ENCODE measurements at places on chromosomes 11 and 22.

DNA sequence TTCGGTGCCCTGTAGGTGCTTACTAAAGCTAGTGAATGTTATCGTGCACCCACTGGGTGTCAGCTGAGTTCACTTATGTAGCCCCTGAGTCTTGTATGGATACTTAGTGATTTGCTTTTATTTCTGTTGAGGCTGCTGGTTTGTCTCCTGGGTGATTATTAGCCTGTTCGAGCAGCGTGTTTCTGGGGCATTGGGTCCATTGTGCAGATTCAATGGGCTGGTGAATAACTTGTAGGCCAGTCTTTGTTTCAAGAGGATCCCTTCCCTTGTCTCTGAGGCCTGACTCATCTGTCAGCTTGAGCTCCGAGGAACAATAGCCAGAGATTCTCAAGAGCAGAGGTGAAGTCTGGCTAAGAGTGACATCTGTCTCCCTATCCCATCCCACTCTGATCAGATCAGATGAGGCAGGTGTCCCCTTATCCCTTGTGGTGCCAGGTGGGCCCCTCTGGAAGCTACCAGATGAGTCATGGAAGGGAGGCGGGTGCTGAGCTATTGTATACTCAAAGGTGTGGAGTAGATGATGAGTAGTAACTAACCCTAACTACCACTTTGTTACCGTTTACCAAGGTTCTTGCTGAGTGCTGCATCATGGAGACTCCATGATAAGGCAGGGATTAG, 3.7 kb downstream of the MIAT start:
- no peak for DNase-seq

DNA sequence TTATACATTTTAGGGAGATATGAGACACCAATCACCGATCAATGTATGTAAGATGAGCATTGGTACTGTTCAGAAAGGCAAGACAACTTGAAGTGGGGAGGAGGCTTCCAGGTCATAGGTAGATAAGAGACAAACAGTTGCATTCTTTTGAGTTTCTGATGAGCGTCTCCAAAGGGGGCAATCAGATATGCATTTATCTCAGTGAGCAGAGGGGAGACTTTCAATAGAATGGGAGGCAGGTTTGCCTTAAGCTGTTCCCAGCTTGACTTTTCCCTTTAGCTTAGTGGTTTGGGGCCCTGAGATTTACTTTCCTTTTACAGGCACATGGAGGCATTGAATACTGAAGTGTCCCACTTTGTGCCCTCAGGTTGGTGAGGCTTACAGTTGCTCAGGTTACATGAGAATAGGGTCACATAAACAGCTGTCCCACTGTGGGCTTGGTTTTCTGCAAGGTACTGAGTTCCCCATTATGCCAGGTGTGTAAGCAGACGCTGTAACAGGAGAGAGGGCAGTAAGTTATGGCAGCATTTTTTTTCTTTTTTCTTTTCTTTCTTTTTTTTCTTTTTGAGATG, 129.8 kb upstream of the SERPIND1 start:
- DNase-seq = no peak

- no peak for DNase-seq
Observed at GRCh38 chr22:17436382-17436980, 67.2 kb downstream of the CECR2 start.

- peak; percentile 62 for DNase-seq
Observed at GRCh38 chr11:59668188-59668949, 468 bp downstream of the PATL1 start.

DNA sequence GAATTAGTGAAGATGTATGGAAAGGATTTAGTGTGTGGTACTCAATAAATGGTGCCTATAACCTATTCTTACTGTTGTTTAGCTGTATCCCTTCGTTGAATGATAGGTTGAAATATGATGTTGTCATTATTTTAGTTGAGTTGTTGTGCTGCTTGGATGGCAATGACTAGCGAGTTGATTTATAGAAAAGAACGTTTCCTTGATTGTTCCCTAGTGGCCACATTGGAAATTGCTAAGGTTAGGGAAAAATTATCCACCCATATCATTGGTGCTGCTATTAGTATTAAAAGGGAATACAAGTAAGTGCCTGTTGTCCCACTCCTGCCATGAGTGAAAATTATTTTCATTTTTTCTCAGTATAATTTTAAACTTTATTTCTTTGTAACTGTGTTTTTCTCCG, 14.5 kb downstream of the EMSY start:
- DNase-seq = no peak

- DNase-seq = no peak
Observed at GRCh38 chr11:83162377-83162776, 5.4 kb downstream of the PCF11 start.

GRCh38 chr11:12411806-12412727, 34.7 kb downstream of the PARVA start:
- peak; percentile 41 for DNase-seq

DNA sequence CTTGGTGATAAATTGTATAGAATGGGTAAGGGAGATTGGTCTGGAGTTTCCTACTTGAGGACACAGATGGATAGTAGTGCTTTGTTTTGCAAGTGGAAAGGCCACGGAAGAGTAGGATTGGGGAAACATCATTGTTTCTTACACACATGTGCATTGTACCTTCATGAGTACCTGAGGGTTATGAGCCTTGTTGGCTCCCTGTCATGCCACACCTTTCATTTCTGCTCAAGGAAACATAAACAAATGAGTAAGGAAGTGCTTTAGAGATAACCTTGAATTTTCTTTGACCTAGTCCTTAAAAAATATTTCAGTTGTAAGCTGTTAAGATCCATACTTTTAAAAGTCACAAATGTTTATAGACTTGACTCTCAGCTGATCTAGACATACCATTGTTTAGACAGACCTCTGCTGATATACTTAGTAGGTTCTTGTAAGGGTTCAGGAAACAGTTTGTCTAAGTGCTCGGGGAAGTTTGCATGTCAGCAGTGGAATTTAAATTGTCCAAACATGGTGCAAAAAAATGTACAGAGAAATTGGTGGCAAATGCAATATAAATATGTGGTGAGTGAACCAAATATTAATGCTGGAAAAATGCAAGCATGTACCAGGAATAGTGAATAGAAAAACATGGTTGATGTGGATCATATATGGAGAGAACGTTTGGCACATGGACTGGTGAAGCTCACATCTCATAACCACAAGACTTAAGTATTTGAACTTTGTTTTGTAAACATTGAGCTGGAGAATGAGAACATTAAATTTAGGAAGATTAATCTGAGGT, 40.9 kb downstream of the GAS2 start:
- DNase-seq = no peak

GRCh38 chr22:20548806-20549205, 41.4 kb downstream of the MED15 start:
- no peak for DNase-seq

DNA sequence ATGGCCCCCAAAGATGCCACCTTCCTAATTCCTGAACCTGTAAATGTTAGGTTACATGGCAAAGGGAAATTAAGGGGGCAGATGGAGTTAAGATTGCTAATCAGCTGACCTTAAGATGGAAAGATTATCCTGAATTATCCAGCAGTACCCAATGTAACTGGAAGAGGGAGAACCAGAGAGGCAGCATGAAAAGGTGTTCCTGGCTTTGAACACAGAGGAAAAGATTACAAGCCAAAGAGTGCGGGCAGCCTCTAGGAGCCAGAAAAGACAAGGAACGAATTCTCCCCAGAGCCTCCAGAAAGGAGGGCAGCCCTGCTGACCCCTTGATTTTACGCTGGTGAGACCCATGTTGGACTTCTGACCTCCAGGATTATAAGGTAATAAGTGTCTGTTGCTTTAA, 15.1 kb upstream of the THRSP start:
- peak; percentile 13 for DNase-seq

DNA sequence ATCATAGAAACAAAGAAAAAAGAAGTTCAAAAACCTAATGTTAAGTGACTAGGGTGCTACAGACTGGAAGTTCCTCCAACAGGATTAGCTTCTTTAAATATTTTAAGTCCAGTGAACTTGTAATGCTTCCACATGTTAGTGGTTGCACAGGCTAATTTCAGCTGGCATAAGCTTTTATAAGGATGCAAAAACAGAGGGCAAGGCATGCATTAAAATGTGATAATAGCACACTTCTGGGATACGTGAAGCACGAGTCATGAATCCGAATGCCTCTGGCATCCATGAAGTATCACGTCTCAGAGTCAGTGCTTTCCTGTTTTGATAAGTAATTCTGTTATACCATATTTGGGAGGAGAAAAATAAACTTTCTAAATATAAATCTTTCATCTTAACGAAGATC, 106.8 kb downstream of the DCDC1 start:
- no peak for DNase-seq

- no peak for DNase-seq
Observed at GRCh38 chr22:42111798-42112197, 18.8 kb downstream of the CYP2D6 start.

- peak; percentile 74 for DNase-seq
Observed at GRCh38 chr11:124285610-124286344, 28.0 kb downstream of the OR8D1 start.

DNA sequence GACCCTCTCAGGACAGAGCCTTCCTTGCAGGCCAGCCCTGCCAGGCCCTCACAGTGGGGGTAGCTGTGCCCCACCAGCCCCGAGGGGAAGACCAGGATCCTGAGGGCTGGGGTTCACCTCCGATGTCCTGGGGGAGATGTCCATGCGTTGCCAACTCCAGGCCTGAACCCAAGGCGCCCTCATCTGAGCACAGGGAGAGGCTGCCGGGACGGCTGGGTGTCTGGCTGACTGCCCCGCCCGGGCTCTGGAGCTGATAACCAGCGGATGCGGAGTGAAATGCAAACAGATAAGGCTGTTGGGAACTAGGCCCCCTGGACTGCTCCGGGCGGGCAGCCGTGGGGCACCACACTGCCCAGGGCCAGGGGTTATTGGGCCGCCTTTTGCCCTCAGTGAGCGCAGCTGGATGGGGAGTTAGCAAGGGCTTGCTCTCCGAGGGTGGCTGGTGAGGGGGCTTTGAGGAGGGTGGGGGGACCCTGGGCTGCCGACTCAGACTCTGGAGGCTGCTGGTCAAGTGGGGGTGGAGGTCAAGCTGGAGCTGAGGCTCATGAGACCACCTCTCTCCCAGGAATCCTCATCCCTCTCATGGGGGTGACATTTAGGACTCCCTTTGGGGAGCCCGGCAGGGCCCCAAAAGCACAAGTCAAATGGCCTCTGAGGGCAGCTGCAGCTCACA, 5.6 kb upstream of the MUC6 start:
- no peak for DNase-seq

DNA sequence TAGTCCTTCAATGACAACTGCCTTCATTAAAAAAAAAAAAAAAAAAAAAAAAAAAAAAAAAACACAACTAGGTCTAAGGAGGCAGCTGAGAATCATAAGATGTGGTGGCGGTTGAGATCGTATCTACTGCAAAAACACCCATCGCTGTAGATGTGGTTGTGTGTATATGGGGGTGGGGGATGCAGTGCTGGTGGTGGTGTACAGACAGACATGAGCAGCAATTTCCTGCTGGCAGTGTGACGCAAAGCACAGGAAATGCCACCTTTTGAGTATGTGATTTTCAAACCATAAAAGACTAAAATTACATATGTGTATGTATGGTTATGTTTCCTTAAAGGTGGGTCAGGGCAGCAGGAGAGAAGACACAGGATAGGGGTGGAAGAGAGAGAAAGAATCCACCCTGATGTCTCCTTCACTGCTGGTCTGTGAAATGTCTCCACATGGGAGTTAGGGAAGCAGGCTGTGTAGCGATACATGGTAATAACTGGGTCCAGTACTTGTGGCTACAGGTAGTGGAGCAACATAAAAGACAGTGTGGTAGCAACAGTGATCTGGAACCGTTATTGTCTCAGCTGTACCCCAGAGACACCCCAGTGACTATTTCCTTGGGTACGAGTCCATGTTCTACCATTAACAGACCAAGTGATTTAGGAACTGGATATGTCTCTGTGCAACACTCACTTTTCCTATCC, 57.9 kb downstream of the SYTL2 start:
- DNase-seq = no peak

DNA sequence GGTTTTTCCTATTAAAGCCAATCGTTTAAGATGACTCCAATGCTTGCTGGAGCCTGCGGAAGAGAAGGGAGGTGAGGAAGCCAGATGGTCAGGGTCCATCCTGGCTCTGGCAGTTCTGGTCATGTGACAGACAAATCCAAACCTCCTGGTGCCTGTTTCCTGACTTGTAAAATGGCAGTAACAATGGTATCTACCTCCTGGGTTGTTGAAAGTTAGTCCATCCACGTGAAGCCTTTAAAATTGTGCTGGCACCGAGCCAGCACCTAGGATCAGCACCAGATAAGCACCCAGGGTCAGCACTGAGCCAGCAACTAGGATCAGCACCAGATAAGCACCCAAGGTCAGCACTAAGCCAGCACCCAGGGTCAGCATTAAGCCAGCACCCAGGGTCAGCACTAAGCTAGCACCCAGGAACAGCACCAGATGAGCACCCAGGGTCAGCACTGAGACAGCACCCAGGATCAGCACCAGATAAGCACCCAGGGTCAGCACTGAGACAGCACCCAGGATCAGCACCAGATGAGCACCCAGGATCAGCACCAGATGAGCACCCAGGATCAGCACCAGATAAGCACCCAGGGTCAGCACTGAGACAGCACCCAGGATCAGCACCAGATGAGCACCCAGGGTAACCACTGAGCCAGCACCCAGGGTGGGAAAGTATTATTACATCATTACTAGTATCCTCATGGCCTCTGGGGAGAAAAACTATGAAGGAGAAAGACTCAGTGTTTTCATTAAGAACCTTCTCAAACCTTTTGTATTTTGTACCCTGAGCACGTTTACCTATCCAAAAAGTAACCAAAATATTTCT, 17.2 kb downstream of the KIAA0930 start:
- DNase-seq = no peak

- DNase-seq = no peak
Observed at GRCh38 chr11:2086239-2087040, 52.7 kb downstream of the IGF2 start.

DNA sequence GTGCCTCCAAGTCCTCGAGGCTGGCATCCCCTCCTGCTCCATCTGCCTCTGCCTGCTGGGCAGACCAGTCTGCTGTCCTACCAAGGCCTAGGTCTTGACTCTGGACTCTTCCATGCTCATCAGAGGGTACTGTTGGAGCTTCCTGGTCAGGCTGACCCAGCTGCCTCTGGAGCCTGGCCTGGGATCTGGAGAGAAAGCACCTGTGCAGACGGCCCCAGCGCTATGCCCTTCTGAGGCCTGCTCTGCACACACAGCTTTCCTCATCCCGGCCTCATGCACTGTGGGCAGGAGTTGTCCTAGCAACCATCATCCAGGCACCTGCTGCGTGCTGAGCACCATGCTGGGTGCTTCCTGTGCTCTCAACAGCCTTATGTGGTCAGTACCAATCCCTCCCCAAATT, 70.8 kb downstream of the CDKN1C start:
- DNase-seq = no peak

DNA sequence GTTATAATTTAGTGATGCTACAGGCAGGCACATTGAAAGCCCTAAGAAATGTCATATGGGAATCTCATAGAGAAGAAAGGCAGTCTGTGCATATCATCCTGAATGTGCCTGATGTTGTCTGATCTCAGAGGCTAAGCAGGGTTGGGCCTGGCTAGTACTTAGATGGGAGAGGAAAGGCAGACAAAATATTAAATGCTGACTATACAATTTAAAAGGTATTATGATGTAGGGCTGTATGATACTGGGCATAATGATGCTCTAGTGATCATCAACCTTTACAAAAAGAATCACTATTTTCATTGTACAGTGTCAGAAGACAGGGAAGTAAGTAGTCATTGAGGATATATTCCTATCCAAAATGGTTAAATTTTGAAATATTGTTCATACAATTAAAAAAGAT, 119.8 kb downstream of the UVRAG start:
- DNase-seq = no peak

GRCh38 chr11:12864316-12865156, 144.6 kb upstream of the RASSF10 start:
- DNase-seq = peak; percentile 56

- peak; percentile 83 for DNase-seq
Observed at GRCh38 chr11:9138612-9139579, 47.5 kb upstream of the SCUBE2 start.

All from SW 1271 (cell line).